ENCODE measurements at places on chromosomes 11 and 22.

DNA sequence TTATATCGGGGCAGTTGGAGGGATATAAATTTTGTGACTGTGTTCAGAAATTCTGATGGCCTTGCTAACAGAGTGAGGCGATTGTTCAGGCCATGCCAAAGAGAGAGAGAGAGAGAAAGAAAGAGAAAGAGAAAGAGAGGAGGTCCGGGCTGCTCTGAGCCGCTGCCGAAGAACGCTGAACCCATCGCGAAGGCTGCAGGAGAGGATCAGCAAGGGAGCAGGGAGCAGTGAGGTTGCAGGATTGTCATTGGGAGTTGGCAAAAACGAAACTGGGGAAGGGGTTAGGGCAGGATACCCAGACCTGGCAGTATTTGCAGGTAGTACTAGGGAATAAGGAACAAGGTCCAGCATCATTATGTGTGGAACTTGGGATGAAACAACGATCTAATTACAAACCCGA lies 537.1 kb downstream of the INSC start:
- DNase-seq, result no peak

- no peak for DNase-seq
Measured at GRCh38 chr22:47277531-47277930, 515.1 kb downstream of the TBC1D22A start.

GRCh38 chr22:40709752-40710413 lies 30.6 kb downstream of the MCHR1 start:
- no peak for DNase-seq

DNA sequence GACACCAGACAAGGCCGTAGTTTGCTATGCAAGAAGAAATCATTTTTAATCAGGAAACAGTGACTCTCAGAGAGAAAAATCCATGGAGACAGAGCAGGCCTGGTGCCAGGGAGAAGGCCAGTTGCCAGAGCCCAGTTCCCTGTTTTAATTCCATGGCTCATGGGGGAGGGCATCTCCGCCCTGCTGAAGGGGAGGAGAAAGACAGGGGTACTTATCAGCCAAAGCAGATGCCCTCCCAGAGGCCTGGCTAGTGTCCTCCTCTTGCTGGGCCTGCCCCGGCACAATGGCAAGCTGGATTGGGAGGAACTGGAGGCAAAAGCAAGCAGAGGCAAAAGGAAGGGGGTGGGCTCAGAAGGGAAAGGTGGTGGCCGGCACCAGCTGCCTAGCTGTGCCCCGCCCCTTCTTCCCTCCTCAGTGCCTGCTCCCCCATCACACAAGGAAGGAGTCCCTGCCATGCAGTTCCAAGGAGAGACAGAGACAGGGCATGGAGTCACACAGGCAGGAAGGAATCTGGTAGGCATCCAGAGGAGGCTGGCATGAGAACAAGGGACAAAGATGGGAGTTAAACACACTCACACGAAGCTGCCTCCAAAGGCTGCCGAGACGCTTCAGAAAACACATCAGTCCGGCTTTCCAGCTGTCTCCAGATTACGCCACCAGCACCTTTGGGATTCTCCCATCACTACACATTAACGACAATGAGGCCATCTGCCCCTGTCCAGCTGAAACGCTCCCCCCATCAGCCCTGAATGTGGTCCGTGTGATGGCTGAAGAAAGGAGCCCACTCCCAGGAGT lies 591.8 kb downstream of the BUD13 start:
- no peak for DNase-seq

DNA sequence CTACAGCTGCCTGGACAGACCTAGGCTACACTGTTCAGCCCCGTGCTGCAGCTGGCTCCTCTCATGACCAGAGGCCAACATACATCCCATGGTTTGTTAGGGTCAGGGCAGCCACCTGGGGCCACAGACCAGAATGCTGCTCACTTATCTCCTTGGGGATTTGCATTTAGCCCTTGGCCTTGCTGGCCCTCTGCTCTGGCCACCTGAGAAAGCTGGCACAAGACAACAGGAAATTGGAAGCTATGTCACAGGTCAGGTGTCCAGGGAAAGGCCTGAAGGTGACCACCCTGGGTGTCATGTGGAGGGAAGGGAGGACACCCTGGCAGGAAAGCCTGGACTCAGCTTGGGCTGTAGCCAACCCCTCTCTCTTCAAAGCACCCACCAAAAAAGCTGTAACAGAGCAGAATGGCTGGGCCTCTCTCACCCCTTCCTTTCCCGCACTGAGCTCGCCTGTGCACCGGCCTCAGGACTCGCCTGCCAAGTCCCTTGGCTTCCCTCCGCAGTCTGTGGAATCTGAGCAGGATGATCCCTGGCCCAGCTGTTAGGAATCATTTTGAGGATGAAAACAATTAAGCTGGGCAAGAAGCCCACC lies 86.3 kb downstream of the SNX19 start:
- DNase-seq, result no peak

DNA sequence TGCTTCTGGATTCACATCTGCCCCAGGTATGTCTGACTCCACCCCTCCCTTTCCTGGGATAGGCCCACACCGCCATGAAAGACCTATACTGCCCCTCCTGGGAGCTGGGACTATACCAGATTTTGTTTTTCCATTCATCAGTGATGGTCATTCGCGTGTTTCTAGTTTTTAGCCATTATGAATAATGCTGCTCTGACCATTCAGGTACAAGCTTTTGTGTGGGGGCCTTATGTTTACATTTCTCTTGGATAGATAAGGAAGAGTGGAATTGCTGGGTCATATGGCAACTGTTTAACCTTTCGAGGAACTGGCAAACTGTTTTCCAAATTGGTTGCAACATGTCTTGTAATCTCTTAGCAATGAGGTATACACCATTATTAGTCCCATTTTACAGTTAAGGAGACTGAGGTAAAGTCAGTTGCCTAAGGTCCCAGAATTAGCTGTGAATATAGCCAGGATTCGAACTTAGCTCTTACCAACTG lies 1.2 kb upstream of the TBC1D10A start:
- no peak for DNase-seq

DNA sequence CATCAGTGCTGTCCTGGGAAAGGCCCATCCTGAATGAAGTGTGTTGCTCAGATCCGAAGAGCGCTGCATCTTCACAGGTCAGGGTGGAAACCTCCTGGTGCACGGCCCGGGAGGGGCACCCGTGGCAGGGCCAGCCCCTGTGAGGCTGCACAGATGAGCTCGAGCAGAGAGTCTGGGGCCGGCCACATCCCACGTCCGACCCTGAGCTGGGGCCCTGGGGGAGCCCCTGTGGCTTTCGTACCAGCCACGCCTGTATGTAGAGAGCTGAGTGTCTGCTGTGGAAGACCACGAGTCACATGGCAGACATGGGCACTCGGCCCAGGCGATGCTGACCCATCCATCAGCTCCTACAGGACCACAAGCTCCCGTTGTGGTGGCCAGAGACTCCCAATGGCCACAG lies 24.9 kb upstream of the SEPTIN5 start:
- no peak for DNase-seq

DNA sequence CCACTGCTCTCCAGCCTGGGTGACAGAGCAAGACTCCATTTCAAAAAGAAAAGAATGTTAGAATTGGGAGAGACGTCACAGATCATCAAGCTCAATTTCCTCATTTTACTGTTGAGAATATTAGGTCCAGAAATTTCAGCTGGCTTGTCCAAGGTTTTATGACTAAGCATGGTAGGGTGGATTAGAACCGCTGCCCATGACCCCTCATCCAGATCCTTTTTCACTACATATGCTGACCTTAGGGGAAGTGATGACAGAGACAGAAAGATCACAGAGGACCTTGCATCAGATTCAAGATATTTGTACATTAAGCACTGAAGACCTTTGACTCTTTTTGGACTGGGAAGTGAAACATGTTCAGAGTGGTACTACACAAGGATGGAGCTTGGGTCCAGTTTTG lies 134.5 kb downstream of the ADAMTS15 start:
- DNase-seq, result no peak

DNA sequence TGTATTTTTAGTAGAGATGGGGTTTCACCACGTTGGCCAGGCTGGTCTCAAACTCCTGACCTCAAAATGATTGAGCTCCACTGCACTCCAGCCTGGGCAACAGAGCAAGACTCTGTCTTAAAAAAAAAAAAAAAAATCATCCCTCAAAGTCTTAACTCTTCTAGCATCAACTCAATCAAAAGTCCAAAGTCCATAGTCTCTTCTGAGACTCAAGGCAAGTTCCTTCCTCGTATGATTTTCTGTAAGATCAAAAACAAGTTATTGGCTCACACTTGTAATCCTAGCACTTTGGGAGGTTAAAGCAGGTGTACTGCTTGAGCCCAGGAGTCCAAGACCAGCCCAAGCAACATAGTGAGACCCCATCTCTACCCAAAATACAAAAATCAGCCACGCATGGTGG lies 24.4 kb downstream of the PLEKHB1 start:
- no peak for DNase-seq

- DNase-seq, result no peak
Measured at GRCh38 chr11:76694664-76695063, 24.1 kb upstream of the LRRC32 start.

DNA sequence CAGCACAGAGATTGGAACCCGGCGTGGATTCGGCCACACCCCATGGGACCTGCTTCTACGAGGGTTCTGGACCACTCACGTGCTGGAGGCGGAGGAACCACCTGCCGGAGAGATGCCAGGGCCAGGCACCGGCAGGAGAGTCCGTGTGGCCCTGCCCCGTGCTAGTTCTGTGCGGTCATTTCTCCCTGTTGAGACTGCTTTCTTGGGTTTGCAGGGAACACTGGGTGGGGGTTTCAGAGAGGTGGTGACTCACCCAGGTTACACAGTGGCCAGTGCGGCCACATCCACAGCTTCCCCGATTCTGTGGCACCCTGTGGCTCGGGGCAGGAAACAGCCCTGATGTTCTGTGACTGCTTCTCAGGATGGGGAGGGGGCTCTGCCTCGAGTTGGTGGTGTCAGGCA lies 3.6 kb upstream of the PHLDA2 start:
- DNase-seq, result no peak

GRCh38 chr11:3929232-3929631 lies 73.8 kb downstream of the STIM1 start:
- no peak for DNase-seq

GRCh38 chr22:19836512-19836911 lies 18.2 kb downstream of the GNB1L start:
- DNase-seq, result no peak

DNA sequence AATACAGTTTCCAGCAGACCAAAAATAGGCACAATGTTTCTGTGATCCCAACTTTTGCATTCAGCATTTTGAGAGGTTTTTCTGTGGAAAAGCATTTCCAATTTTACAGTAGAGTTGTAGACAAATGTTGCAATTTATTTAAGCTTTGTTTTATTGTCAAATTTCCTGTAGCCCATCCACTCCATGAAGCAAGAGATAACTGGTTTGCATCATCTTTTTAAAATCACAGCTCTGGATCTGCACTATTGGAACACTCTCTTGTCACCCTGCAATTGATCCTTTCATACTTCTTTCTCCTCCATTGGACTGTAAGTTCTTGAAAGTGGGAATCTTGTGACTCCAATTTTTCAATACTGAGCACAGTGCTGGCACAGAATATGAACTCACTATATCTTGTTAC lies 86.0 kb downstream of the MAML2 start:
- no peak for DNase-seq

DNA sequence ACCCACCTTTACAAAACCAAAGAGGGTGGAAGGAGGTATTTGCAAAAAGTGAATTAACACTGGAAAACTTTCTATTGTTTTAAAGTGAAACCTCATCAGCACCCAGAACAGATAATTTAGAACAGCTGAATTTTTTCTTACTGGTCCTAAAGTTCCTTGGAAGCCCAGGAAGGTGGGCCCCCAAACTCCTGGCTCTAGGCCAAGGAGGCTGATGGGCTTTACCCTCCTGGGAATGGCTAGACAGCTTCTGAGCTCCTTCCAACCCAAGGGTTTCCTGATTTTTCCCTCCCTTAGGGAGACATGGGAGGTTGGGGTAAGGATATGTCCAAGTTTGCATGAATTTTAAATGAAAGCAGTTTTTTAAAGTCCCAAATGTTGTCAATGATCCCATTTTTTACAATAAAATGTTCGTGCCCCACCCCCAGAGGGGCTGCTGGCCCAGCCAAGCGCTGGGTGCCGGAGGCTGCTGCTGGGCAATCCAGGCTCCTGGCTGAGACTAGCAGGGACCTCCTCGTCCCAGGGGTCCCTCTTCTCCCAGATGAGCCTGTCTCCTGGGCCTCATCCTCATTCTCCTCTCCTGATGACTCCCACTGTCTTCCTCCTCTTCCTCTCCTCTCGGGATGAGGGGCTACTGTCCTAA lies 28.4 kb downstream of the RELT start:
- DNase-seq, result no peak

- no peak for DNase-seq
Measured at GRCh38 chr22:19801340-19802000, 40.9 kb downstream of the TBX1 start.

DNA sequence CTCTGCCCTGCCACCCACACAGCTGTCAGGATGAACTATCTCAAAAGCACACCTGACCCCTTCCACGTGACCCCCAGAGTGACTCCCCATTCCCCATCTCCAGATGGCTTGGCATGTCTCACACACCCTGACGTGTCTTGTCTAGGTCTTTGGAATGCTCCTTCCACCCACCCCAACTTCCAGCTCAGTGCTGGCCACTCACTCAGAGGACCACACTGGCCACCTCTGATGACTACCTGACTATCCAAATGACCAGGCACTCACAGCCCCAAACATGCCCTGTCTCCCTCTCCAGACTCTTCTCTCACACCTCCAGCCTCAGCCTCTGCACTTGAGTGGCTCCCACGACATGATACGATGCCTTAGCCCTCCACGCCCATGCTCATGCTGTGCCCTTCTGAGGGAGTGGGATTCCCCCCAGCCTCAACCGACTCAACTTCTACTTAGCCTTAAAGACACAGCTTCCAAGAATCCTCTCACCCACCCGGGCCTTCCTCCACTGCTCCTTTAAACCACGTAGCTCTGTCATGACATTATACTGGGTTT lies 259.4 kb downstream of the BUD13 start:
- DNase-seq, result no peak

- DNase-seq, result no peak
Measured at GRCh38 chr22:31239771-31240370, 27.8 kb downstream of the LIMK2 start.

DNA sequence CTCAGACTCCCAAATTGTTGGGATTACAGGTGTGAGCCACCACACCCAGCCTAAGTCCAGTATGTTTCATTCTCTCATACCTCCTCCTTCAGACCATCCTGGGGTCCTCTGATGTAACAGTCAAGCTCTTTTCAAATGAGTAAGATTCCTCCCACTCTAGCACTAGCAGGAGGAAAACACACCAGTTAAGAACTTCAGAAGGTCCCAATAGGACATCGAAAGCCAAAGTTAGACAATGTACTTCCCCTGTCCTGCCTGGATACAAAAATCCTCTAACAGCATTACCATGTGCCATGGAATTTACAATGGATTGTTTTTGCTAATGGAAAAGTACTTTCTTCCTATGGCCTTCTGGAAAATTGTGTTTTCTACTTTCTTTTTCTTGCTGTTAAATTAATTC lies 67.1 kb downstream of the CCDC34 start:
- DNase-seq, result no peak

Measured in stimulated activated naive CD8-positive, alpha-beta T cell treated with anti-CD3 and anti-CD28 coated beads, Interleukin-15, Interleukin-2, amounts not matched to agents 100 U/mL and 50 U/mL, for 24 hours (primary cell).